ENCODE measurements at places on chromosomes 4 and X.

DNA sequence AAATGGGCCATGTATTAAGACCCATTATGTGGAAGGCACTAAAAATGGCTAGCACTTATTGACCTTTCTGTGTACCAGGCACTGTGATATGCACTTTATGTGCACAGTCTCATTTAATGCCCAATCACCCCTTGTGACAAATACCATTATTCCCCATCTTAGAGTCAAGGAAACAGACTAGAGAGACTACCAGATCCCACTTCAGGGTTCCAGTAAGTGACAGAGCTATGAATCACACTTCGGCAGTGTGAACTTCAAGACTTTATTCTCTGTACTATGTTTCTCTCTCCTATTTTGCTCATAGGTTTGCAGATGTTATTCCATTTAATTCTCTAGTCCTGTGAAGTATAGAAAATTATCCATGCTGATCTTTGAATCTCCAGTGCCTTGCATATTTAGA is 107.0 kb downstream of the NFKB1 start:
- DNase-seq: no peak

DNA sequence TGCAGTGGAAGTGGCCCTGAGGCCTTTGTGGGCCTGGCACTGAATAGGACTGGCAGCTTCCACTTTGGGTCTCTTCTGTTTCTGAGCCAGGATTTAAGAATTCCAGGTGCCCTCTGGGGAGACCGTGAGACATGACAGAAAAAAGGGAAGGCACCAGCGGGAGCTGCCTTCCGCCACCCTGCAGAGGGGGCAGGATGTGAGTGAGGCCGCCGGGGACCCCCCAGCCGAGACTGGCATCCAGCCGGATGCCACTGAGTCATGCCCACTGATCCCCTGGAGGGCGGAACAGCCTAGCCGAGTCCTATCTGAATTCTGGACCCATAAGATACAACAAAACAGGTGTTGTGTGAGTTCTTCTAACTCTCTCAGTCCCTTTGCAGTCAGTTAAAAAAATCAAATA is 41.3 kb downstream of the C4orf50 start:
- no peak for DNase-seq

DNA sequence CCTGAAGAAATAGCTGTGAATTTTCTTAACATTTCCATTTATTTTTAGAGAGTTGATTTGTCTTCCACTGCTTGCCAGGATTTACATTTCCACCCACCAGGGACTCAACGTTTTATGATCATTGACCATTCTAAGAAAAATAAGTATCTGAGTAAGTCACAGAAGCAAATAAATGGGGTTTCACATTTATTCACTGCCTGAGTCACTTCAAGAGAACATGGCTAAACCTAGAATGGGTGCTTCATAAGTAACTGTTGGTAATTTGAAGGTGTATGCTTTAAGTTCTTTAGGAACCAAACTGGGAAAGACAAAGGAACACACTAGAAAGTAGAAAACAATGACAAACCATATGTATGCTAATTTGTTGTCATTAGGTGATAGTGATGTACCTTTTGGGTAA is 43.2 kb upstream of the GRIA3 start:
- no peak for DNase-seq

DNA sequence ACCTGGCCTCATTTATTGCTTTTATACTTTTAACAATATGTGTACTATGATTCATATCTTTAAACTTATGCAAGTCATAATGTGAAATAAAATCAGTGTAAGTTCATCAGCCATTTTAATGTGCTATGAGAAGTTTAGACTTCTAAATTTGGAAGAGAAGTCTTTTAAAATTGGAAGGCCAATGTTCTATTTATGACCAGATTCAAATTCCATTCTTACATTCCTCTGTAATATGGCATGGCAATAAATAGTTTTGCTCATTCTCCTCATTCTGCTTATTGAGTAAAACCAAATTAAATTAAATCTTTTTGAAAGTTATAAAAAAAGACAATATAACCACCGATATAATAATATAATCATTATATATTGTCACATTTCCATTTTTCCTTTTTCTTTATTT is 126.2 kb downstream of the SORBS2 start:
- no peak for DNase-seq

- no peak for DNase-seq
Measured at GRCh38 chr4:107835406-107835805, 10.7 kb downstream of the SGMS2 start.

DNA sequence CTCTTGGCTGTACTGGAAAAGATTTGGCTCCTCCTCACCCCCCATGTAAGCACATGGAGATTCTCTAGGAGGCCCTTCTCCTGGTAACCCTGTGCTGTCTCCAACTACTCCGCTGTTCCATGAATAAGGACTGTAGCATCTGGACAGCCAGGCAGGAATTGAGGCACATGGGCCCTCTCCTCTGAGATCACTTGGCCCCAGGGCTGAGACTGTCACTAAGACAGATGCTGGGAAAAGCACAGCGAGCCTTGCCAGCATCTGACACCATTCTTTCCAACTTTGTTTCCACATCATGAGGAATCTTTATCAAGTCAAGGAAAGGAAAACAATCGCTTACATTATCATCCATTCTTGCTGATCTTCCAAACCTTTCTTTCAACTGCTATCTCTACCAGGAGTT is 222.6 kb upstream of the INTU start:
- DNase-seq: no peak

DNA sequence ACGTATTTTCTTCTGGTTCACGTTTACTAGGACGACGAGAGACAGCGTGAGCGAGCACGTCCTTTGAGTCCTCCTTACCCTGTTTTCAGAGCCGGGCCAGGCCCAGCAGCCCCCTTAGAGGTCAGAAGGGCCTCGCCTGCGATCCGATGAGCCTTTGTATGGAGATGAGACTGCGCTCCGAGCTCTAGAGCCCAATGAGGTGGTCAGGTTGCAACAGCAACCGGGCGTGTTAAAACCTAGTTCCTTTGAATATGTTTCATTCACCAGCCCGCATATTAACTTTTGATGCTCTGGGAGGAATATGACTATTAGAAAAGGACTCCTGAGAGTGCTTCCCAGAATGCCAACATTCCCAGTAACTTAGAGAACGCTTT is 55.6 kb upstream of the TADA2B start:
- DNase-seq: peak; percentile 47

- no peak for DNase-seq
Measured at GRCh38 chrX:31271615-31272471, 200.0 kb upstream of the FTHL17 start.

- DNase-seq: no peak
Measured at GRCh38 chr4:76525751-76526150, 90.7 kb downstream of the SHROOM3 start.

DNA sequence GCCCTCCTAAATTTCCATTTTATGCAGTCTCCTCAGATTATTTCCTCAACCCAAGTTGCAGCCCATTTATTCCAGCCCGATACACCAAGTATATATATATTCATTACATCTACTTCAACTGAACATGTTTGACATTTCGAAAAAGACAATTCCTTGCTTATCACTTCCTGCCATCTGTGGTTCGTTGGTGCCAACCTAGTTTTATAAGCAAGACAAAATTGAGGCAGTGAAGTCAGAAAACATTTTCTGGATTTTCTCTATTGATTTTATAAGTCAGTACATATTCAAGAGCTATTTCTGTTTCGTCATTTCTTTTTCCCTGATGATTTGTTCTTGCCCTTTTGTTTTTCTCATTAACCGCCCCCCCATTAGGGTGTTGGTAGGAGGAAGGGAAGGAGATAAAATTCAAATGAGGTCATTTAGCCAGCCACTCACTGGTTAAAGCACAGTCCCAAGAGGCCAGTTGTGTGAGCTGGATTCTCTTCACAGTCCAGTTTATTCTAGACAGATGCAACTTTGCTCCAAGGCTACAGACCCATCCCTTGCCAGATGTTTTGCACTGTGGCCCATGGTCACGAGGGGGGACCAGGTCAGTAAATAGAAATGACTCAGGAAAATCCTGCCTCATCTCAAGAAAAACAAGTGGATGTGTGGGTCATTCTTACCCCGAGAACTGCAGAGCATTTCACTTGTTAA is 20.3 kb upstream of the VEGFD start:
- peak; percentile 23 for DNase-seq

- no peak for DNase-seq
Measured at GRCh38 chr4:168138143-168138542, 45.8 kb downstream of the ANXA10 start.

- DNase-seq: no peak
Measured at GRCh38 chrX:150984169-150984824, 1.2 kb downstream of the HMGB3 start.

DNA sequence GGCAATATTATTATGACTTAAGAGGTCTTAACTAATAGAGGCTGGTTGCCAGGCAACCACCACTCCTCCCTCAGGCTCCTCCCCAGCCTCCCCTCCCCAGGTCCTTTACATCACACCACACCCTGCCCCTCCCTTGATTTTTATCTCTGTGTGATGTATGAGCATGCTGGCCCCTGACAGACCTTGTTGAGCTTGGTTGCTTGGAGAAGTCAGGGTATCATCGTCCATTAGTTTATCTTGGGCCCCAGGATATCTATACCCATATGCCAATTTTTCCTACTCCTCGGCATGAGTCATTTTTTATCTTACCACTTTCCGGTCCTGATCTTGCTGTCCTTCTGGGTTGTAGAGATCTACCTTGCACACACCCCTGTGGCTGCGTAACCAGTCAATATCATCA is 2.5 kb downstream of the AKAP4 start:
- no peak for DNase-seq

- DNase-seq: no peak
Measured at GRCh38 chrX:107827852-107828251, 2.2 kb downstream of the MID2 start.

DNA sequence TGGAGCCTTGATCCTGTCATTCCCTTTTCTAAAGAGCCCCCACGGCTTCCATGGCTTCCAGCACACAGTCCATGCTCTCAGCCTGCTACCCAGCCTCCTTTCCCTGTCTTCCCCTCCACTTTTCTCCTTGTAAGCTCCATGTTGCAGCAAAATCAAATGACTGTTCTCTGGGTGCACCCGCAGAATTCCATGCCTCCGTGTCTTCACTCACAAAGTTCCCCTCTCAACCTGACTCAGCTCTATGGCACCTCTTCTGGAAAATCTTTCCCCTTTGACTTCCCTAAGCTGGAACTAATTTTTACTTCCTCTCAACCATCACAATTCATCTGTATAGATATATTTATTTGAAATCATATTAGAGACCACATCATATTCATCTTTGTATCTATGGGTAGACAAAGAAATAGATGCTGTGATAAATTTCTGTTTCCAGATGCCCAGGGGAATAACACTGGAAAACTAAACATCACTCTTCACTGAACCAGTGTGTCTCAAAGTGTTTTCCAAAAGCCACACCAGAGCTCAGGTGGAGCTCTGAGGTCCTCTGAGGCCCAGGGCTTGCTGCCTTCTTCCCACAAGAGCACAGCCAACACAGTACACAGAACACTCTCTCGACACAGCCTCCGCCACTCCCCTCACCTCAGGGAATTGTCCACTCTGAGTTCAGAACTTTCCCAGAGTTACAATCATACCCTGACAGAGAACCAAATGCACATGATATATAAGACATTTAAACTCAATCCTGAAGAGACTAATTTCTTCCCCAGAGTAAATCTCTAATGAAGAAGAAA is 3.3 kb downstream of the SETD7 start:
- no peak for DNase-seq

DNA sequence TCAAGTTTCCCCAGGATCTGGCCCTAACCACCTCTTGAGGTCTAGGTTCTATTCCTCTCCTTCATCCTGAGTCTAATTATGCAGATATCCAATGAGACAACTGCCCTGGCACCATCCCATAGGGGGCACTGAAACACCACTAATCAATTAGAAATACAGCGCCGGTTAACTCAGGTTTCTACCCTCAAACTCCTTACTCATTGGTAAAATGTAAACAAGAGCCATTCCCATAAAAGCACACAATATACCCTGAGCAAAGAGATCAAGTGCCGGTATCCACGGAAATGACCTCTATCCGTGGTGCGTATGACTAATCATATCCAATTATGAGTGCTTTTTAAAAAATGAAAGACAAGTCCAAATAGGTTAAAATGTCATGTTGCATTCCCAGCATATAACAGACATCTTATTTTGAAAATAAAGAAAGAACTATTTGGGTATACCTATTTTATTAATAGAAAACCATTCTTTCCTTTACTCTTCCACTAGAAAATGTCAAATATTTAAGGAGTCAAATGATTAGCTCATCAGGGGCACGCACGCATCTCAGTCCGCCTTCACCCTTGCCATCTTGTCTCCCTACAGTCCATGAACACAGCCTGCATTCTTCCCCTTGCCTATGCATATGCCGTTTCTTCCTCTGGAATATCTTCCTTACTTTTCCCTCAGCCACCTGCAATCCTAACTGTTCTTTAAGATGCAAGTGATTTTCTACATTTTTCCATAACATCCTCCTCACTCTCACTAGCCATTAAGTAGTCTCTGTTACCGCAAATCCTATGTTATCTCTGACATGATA is 141.1 kb downstream of the MAML3 start:
- DNase-seq: peak; percentile 53

DNA sequence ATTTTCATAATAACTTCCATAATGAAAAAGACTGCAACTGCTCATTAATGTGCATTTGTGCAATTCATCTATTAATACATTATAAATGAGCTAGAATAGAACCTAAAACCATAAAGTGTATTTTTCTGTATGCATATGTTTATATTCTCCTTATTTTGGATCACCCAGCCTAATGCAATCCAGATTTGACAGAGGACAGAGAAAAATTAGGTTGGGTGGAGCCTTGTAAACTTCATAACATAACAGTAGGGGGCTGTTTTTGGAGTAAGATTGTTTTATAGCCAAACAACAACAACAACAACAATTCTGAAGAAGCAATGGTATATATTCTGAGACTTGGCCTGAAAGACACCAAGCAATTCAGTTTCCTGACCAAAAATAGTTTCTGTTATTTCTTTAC is 615.3 kb upstream of the SLIT2 start:
- no peak for DNase-seq

Data from NCI-H526 treated with DMSO at 0.1 percent for 48 hours (cell line).